ENCODE measurements at places on chromosomes 11 and 22. TPM values are rescaled to one million over a fixed set of nuclear protein-coding genes. Genes with fewer than 3 reads are reported as not detected.

The CYTH4 gene
- 44.8 TPM for total RNA-seq

The NNMT gene
- total RNA-seq, result 871 TPM

The OR5T3 gene
- 8.9 TPM for total RNA-seq

The GUCY1A2 gene
- 99.2 TPM for total RNA-seq

The HTR3B gene
- not detected for total RNA-seq

The NXPE1 gene
- 2.2 TPM for total RNA-seq

The DEUP1 gene
- total RNA-seq, result 4.1 TPM

The BDNF gene
- 15.4 TPM for total RNA-seq

The THY1 gene
- 148 TPM for total RNA-seq

The SSTR3 gene
- total RNA-seq, result 1.7 TPM

The POU2AF1 gene
- total RNA-seq, result 0.48 TPM

The OR6A2 gene
- total RNA-seq, result 1.9 TPM

The SAAL1 gene
- total RNA-seq, result 8.4 TPM

The FERMT3 gene
- total RNA-seq, result 14.2 TPM

The OR5B21 gene
- total RNA-seq, result not detected

The APLNR gene
- total RNA-seq, result 1.7 TPM

The CEND1 gene
- total RNA-seq, result 1.4 TPM

The NAALAD2 gene
- 7.2 TPM for total RNA-seq

The CCDC34 gene
- total RNA-seq, result 9.4 TPM

The SYT9 gene
- total RNA-seq, result 8.7 TPM

The CHRM4 gene
- not detected for total RNA-seq

The LIN7C gene
- total RNA-seq, result 70.8 TPM

The SEC14L2 gene
- 0.48 TPM for total RNA-seq

The HBG1 gene
- total RNA-seq, result 278 TPM

The SCGB1C1 gene
- total RNA-seq, result not detected

The CNTN5 gene
- total RNA-seq, result 13.2 TPM

The RHOD gene
- 15.2 TPM for total RNA-seq

The CLMP gene
- 81.1 TPM for total RNA-seq

The ALG12 gene
- 13.7 TPM for total RNA-seq

The C11orf42 gene
- not detected for total RNA-seq

The FIBIN gene
- total RNA-seq, result 86.4 TPM

The OR4A16 gene
- total RNA-seq, result 4.8 TPM

The RFPL3 gene
- total RNA-seq, result 0.48 TPM

The OR5L2 gene
- 0.72 TPM for total RNA-seq

The MFNG gene
- 20.7 TPM for total RNA-seq

The CELSR1 gene
- 4.8 TPM for total RNA-seq

The F2 gene
- total RNA-seq, result not detected

The TSSK2 gene
- 1.4 TPM for total RNA-seq

The MS4A15 gene
- not detected for total RNA-seq

Measured in umbilical cord (tissue), 2 donors.